ENCODE measurements at places on chromosomes 4 and X.

DNA sequence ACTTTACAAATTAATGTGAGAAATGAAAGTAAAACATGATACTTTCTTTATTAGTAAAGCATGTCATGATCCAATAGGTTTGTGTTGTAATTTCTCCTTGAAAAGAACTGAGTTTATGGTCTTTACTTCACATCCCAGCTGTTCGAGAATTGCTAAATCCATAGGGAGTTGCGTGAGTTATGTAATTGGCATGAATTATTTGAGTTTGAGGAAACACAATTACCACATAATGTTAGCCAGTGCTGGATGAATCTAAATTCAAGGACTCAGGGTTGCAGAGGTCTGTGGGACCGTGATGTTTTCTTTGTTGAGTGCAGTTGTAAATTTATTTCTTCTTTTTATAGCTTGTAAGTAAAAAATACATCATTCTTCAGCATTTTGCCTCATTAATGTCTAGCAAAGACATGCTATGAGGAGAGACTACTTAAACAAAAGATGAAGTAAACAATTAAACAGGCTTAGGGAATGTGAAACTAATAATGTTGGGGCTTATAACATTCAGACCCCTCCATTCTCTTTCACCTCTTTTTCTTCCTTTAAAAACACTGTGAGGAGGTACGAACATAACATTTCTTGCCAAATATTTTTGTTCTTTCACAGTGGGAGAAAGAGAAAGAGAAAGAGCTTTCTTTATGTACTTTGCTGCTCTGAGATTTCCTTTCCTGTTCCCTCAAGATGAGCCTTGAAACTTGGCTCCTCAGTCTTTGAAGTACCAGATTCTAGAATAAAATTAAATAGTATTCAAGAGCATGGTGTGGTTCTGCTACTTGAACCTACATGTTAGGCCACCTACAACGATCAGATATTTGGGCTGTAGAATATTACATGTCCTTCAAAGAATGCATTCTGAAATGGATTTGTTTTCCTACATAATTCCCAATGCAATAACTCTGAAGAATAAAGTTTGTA lies 159.6 kb upstream of the ANK2 start:
- DNase-seq: no peak

DNA sequence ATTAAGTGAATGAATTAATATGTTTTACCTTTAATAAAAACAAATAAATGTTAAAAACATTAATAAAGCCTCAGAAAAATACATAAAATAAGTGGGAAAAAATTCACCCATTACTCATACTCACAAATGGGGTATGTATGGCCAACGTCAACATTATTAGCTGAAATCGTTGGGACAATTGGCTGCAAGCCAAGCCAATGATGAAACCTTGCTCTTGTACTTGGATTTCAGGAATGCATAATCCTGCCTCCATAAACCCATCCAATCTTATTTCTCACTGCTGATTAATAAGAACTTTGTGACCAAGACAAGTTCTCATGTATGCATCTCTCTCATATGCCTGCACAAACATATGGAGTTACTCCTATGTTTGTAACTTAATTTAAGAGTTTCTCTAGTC lies 35.3 kb upstream of the ADAMTS3 start:
- DNase-seq: no peak

GRCh38 chr4:71206763-71207162 lies 132.1 kb upstream of the SLC4A4 start:
- DNase-seq: no peak

GRCh38 chr4:174521800-174522182 lies 497 bp downstream of the HPGD start:
- peak; percentile 19 for DNase-seq

GRCh38 chr4:173652283-173652931 lies 122.4 kb upstream of the HAND2 start:
- no peak for DNase-seq

GRCh38 chrX:54063361-54063760 lies 19.1 kb upstream of the PHF8 start:
- no peak for DNase-seq

GRCh38 chr4:52036886-52037530 lies 1.1 kb downstream of the SGCB start:
- DNase-seq: no peak

DNA sequence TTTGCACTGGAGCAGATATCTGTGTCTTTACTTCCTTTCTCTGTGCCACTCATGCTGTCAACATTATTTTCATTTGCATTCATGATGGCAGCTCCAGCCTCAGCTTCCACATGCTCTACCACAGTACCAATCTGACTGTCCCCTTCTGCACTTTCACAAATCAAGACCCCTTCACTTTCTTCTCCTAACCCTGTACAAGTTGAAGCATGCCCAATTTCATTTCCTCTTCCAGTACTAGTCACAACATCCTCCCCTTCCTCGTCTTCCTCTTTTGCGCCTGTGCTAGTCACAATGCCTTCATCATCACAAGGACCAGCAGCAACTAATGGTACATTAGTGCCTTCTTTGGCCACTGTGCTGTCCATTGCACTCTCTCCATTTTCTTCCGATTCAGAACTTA lies 26.5 kb downstream of the BOD1L1 start:
- DNase-seq: no peak

DNA sequence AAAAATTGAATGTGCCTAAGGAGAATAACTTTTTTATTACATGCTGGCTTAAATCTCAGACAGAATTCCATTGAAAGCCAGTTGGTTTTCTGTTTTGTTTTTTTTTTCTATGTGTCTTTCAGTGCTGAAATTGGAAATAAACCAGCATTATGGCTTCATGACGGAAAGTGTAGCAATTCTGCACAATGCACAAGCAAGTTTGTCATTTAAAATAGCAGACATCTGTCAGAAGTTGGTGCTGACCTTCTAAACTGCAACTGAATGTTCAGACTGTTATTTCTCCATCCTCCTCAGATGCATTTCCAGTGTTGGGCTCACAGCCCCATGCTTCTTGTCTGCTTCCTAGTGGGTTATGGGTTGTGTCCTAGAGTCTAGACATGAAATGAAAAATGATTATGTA lies 107.2 kb upstream of the LIMCH1 start:
- no peak for DNase-seq

DNA sequence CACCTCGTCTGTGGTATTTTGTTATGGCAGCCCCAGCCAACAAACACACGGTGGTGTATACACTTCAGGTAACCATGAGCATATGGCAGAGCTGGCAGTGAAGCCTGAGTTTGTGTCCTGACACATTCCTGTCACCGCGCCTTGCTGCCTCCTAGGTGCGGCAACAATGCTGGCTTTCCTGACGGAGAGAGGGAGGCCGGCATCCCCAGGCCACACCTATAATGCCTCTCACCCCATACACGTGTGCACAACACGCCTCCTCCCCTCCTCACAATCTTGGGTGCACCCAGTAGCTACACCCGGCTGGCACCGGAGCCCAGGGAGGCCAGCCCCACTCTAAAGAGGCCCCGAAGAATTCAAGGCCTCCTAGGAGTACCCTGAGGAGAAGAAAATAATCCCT lies 158.5 kb downstream of the NSUN7 start:
- no peak for DNase-seq

DNA sequence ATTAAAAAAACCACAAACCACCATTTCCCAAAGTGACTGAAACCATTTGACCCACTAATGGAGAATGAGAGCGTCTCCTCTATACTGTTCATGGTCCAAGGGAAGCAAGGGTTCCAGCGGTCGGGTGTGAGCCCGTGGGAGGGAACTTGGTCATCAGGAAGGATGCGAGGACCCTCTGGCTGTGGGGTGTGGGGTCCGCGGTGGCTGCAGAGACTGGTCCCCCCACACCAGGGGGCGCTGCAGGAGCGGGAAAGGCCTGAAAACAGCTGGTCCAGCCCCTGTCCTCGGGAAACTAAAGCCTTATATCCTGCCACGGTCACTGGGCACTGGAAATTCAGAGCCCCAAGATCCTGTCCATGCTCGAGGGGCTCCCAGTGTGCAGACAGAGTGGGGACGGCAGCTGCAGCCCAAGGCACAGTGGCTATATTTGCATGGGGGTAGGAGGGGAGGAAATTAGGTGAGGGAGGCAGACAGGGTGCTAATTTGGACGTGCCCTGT lies 4.3 kb downstream of the BLOC1S4 start:
- DNase-seq: peak; percentile 97

DNA sequence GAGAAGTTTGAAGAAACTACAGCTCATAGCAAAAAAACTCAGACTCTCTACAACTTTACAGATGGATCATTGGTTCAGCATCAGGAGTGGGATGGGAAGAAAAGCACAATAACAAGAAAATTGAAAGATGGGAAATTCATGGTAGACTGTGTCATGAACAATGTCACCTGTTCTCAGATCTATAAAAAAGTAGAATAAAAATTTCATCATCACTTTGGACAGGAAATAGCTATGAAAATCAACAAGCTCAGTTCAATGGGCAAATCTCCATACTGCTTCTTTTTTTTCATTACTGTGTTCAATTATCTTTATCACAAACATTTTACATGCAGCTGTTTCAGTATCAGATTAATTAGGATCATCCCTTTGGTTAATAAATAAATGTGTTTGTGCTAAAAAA lies 76.5 kb upstream of the RAPGEF2 start:
- no peak for DNase-seq

DNA sequence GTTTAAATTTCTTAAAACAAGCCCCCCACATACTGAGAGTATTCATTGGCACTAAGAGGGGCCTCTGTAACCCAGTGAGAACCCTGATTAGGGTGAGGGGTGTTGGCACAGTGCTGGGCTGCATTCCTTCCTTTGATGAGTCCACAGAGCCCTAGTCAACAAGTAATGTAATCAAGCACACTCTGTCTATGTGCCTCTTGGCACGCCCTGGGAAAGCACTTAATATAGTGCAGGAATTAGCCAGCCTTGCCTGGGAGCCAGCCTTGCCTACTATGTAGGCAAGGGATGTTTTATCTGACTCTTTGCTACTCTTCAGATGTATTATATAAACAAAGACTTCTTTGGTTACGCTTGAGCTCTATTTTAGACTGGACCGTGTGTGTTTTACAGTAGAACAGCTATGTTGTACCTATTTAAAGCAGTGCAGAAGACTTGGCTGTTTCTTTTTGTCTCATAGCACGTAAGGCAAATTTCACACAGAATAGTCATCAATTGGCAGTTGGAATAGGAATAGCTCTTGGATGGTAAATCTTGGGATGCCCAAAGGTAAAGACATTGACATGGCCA lies 64.3 kb downstream of the FRAS1 start:
- DNase-seq: no peak

DNA sequence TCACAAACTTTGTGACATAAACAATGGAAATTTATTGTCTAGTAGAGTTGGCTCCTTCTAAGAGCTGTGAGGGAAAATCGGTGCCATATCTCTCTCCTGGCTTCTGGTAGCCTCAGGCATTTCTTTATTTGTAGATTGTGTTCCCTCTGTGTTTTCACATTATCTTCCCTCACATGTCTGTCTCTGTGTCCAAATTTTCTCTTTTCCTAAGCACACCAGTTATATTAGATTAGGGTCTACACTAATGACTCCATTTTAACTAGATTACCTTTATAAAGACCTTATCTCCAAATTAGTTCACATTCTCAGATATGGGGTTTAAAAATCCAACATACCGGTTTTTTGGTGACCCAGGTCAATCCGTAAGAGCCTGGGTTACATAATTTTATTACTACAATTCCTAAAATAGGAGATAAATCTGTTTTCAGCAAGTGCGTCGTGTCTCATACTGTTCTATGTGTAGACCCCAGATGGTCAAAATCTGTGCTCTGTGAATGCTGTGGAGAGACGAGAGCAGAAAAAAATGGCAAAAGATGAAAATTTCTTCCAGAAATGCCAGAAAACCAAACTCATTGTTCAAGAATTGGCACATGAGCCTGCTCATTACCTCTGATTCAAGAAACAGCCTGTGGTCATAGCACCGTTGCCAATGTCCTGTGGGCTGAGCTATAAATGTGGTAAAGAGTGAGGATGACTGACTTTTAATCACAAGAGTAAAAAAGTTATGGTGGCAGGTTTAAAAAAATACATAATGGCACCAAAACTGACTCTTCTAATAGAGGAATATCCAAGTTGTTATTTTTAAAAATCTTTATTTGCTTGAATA lies 574.7 kb downstream of the PCDH7 start:
- DNase-seq: peak; percentile 23

- no peak for DNase-seq
Observed at GRCh38 chrX:13009844-13010243, 34.6 kb downstream of the FAM9C start.

GRCh38 chr4:101039367-101039766 lies 308.0 kb downstream of the PPP3CA start:
- DNase-seq: no peak

DNA sequence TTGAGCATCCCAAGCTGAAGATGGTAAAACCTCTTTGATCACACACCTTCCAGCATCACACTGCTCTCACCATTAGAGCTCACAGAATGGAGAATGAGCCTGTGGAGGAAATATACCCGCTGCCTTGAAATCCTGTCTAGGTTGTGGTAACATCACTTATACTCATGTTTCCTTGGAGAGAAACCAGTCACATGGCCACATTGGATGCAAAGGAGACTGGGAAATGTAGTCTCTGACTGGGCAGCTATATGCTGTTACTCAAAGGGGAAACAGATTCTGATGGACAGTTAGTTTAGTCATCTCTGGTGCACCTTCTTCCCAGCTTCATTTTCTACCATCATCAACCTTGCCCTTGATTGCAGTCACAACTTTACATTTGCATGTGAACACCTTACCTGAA lies 286.3 kb downstream of the ANKRD50 start:
- no peak for DNase-seq

- no peak for DNase-seq
Observed at GRCh38 chr4:70303090-70303489, 31.7 kb upstream of the CABS1 start.

DNA sequence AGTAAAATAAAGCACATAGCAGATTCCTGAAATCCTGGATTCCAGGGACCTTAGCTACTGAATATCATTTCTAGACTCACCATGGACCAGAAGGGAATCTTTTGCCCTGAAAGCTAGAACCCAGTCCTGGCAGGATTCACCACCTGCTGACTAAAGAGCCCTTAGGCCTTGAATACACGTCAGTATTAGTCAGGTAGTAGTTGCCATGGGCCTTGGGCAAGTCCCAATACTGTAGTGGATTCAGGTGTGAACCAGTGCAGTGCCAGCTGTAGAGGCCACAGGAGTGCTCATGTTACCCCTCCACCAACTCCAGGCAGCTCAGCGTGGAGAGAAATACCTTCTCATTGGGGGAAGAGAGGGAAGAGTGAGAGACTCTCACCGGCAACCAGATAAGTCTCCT lies 64.1 kb upstream of the UBQLN2 start:
- DNase-seq: no peak

- no peak for DNase-seq
Observed at GRCh38 chr4:158964114-158964727, 138.7 kb upstream of the RAPGEF2 start.

DNA sequence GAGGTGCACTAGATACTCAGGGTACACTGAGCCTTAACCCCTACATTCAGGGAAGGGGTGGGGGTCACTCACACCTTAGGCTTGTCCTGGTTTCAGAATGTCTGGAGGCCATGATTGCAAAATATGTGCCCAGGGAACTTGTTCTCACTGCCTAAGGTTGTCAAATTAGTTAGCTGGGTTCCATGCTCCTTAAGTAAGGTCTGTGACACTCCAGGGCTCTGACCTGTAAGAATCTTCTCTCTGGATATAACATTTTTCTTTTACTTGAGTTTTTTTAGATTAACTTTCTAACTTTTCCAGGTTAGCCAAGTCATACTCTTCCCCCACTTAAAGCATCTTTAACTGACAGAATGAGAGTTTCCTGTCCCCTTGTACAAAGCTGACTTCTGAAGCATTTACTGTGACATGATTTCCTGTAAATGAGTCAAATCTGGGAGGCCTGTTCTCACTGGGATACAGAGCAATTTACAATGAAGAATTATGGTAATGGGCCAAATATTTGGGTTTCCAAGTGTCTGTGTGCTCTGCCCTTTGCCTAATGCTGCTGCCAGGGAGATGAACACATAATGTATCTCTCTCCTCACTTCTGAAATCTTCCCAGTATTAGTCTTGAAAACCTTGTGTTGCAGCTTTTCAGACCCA lies 101.7 kb downstream of the GATB start:
- DNase-seq: no peak
